ENCODE measurements at places on chromosomes 6 and 20.

DNA sequence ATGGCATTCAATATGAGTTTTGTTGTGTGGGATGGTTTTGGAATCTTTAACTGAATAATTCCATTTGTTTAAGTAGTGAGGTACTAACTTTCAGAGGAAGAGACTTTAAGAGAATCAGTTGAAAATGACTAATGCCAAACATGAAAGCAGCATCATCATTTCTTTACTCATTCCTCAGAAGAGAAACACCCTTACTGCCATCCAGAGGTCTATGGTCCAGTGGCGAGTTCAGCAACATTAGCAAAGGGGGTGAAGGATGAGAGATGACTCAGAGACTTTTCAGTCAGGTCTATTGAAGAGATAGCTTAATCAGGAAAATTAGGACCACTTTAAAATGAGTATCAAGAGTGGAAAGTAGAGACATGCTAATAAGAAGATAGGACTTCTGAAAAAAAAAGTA is 118.8 kb downstream of the COL19A1 start:
- DNase-seq = no peak

GRCh38 chr6:12271594-12271993 is 18.6 kb upstream of the EDN1 start:
- DNase-seq = no peak

- DNase-seq = no peak
Measured at GRCh38 chr20:1396264-1396663, 3.4 kb upstream of the FKBP1A start.

- DNase-seq = no peak
Measured at GRCh38 chr6:15871276-15871675, 208.4 kb upstream of the DTNBP1 start.

DNA sequence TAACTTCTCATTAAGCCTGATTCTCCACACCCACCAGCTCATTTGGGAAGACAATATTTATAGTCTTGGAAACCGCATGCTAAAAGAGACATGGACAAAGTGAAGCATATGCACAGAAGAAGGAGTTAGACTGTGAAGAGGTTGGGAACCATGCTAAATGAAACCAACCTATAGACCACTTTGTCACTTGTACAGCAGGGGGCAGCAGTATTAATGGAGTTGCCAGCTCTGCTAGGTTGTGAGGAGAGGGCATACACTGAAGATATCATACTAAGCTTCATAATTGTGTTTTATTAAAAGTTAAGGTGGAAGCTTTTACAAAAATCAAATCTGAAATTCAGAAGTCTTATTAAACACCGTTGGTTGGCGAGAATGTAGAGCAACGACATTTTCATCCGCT is 38.3 kb upstream of the HMGCLL1 start:
- DNase-seq = no peak
